ENCODE measurements at places on chromosomes 3 and 15.

DNA sequence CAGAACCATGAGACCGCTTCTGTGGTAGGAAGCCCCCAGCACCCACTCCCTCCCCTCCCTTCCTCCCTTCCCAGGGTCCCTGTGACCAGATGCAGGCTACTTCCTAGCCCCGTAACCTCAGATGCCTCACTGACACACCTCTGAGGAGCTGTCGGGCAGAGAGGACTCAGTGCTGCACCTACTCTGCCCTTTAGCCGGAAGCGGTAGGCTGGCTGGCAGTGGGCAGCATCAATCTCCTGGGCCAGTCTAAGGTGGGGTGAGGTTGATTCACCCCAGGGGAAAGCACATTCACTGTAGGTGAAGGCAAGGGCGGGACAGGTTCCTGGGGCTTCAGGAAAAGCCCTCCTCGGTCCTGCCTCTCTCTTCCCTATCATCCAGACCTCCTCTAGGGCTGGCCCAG lies 19.1 kb downstream of the CSRNP1 start:
- no peak for DNase-seq

GRCh38 chr3:101531473-101532086 lies 18.6 kb upstream of the SENP7 start:
- no peak for DNase-seq

GRCh38 chr15:65653341-65653740 lies 31.6 kb downstream of the SLC24A1 start:
- no peak for DNase-seq

GRCh38 chr15:72020799-72021198 lies 97.2 kb downstream of the MYO9A start:
- DNase-seq: no peak

GRCh38 chr15:66829551-66830121 lies 127.6 kb downstream of the SMAD6 start:
- DNase-seq: no peak

- DNase-seq: no peak
These were observed 23.6 kb downstream of the PRR20G start for GRCh38 chr3:127264292-127264691.

- DNase-seq: no peak
These were observed 20.7 kb downstream of the EIF2A start for GRCh38 chr3:150567328-150567727.

DNA sequence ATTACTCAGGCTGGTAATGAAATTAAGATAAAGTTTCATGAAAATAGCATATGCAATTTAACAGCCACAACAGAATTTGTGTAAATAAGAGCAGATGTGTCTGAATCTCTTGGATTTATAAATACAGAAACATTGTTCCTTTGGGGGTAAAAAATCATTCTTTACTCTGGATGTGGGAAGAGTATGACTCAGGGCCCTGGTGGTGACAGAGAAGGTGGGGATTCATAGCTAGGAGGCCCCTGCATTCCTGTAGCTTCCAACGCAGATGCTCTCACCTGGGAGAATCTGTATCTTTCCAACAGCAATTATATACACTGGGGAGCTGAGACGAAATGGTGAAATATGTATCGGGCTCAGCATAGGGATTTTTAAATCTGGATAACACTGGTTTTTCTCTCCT lies 167.6 kb upstream of the CADPS start:
- DNase-seq: no peak

DNA sequence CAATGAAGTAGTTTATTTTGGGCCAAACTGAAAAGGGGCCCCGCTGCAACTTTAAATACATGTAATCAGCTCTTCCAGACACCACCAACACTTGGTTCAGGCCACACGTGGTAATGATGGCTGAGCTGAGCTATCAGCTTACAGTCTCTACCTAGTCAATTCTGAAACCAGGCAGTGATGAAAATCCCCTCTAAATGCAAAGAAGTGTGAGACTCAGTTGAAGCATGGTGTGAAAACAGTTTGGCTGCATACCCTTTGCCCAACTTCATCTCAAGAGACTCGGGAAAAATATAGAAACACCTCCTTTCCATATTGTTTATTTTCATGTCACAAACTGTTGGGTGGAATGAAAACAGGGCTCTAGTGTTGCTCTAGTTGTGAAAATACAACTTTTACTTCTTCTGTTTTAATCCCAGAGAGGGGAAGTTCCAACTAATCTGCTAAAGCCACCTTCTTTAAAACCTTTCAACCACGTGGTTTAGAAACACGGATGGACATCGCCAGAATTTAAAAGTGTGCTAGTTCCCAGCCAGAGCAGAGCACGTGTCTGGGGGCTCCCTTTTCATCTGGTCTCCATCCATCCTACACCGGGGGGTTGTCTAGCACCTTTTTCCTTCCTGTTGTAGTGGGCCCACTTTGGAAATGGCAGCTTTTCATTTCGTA lies 229.1 kb downstream of the EPHB1 start:
- DNase-seq: no peak

- no peak for DNase-seq
These were observed 1.7 kb upstream of the FAH start for GRCh38 chr15:80151148-80151547.

DNA sequence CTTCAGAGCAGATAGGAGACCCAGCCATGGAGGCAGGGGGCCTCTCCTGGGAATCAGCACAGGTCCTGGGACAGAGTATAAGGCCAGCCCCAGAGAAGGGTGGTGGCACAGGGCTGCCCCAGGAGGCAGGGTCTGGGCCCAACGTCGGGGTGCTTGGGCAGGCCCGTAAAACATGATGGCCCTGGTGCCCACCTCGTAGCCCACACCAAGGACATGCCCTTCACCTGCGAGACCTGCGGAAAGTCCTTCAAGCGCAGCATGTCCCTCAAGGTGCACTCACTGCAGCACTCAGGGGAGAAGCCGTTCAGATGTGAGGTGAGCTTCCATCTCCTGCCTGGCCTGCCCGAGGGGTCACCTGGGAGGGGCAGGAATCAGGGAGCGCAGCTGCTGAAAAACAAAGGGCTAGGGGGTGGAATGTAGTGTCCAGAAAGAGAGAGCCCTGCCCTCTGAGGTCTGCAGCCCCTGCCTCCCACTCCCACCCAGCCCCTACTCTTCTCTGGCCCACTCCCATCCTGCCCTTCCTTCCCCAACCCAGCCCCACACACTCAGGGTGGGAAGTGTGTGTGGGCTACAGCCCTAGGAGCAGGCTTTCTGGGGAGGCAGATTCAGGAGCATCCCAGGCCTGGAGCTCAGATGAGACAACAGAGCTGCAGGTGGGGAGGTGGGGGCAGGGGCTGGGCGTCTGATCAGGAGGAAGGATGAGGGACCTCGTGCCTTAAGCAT lies 9.5 kb downstream of the ZBTB47 start:
- DNase-seq: no peak

DNA sequence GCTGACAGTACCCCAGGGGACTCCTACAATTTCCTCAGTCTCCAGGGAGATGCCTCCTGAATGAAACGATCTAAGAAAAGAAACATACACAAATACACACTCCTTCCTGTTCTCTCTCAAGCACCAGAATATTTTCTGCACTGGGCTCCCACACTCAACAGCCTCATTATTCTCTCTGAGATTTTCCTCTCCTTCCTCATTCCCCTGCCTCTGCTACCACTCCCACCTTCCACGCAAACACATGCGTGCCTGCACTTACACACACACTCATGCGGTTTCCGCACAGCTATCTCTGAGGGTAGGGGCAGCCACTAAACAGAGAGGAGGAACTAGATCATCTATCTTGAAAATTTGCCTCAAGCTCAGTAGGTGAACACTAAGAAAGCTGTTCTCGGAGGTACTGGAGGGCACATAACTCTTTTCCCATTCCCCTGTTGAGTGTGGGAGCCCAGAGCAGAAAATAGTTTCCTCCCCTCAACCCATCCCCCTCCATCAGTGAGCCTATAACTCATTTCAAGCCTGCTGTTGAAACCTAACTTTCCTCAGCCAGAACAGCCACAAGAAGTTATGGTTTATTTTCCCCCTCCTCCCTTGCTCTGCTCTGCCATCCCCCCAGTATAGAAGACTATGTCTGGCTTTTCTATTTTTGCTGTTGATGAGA lies 30.5 kb upstream of the TIPARP start:
- peak; percentile 7 for DNase-seq

- no peak for DNase-seq
These were observed 20.6 kb downstream of the CD80 start for GRCh38 chr3:119538772-119539171.

GRCh38 chr15:73888224-73889041 lies 15.1 kb downstream of the TBC1D21 start:
- DNase-seq: no peak

- no peak for DNase-seq
These were observed 46.7 kb upstream of the MYZAP start for GRCh38 chr15:57544848-57545480.

DNA sequence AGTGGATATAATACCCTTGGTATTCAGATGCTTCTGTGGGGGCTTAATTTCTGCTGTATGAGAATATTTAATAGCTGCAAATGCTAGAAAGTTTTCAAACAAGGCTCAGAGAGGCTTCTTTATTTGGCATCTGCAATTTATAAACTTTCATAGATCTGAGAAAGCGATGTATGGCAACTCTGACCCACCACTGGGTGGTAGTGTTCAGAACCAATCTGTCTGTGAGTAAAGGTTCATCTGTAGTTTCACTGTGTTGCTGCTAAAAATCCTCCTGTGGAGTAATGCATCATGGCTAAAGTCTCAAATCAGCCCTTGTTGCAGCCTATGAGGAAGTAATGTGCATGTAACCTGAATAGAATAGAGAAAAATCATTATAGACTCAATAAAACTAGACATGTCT lies 47.4 kb downstream of the CLSTN2 start:
- DNase-seq: no peak

DNA sequence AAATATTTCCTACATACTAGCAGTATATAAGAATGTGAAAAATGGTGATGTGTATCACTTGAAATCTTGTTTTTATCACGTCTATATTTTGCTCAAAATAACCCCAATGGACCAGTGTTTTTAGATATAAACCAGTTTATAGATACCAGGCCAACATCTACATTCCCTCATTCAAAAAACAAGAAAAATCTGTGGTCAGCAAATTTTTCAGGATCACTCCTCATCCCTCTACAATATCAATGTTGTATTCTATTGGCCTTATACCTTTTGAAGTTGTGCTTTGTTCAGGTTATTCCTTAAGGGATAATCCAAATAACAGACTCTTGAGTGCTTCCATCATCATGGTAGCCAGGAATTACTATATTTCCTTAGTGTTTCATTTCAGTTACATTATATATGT lies 332.9 kb upstream of the ARRDC4 start:
- no peak for DNase-seq

GRCh38 chr3:50466177-50466576 lies 37.3 kb downstream of the CACNA2D2 start:
- DNase-seq: no peak

DNA sequence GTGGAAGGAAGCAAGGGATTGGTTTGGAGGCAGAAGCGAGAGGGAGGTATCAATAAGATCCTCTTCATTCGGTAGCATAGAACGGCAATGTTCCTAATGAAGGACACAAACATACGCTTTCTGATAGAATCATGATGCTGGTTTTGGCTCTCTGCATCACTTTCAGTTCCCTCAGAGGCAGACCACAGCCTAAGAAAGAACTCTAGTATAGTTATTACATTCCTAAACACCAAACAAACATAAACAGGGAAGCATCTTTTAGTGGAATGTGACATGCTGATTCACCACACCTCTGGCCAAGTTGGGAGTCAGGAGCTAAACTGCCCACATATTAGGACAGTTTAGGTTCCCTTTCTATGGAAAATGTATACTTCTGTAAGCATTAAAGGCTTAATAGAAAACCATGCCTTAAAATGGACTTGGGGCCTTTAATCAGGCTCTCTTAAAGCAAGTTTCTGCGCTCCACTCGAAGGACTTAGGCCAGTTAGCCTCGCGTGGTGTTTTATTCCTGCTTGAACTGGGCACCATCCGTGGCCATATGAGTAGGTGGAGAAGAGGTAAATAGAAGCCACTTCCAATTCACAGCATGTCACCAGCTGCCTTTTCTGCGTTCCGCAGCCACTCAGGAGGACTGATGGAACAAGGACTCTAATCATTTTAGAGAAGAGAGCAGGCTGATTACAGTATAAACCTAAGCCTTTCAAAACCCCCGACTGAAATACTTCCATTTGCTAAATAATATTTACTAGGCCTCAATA lies 53.7 kb downstream of the CD47 start:
- no peak for DNase-seq

DNA sequence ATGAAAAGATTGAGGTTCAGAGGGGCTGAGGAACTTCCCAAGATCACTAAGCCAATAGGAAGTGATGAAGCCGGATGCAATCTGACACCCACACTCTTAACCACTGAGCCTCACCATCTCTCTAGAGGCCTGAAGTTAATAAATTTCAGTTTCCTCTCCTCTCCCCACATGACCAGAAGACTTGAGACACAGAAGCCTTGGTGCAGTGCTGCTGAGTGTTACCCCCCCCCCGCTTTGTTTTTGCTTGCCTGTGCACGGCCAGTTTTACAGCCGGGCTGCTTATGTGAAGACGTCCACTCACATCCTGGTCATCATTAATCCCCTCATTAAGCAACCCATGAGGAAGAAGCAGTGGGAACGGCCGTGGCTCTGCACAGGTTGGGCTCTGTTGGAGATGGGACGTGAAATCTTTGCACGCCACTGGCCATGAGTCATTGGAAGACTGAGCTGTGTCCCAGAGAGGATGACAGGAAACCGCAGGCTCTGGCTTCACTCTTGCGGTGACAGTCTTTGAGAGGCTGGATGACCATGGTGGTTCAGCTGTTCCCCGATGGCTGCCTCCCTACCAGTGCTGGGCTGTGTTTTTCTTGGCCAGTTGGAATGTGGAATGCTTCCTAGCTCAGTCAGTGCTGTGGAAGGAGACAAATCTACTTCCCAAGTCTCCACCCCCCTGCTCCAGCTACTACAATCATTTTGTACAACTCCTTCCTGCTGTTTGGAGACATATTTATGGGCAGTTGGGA lies 232.6 kb upstream of the LRTM1 start:
- no peak for DNase-seq

GRCh38 chr15:45338417-45338816 lies 39.9 kb downstream of the GATM start:
- no peak for DNase-seq

DNA sequence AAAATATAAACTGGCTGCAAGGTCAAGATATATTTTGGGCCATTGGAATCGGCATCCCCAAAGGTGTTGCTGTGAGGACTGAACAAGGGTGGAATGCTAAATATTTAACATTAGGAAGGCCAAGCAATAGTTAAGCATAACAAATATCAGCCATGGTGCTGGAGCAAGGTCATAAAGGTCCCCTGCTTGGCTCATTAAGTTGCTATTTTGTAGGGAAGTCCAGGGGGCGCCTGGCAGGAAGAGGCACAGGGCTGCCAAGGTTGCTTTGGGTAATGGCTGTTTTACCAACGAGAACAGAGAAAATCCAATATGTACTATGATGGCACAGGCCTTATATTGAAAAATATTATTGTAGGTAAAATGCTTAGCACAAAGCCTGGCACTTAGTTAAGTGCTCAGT lies 62.2 kb downstream of the SLC15A2 start:
- DNase-seq: no peak

GRCh38 chr3:149495581-149496125 lies 21.2 kb downstream of the TM4SF4 start:
- DNase-seq: no peak

GRCh38 chr15:52682200-52682599 lies 3.0 kb upstream of the ATOSA start:
- DNase-seq: no peak

GRCh38 chr15:30675126-30675525 lies 49.2 kb downstream of the ARHGAP11B start:
- DNase-seq: no peak
